ENCODE measurements at places on chromosomes 6 and 20. TPM values are rescaled to one million over a fixed set of nuclear protein-coding genes. Genes with fewer than 3 reads are reported as not detected.
A peak's percentile ranks its signal among the peaks of the same experiment; 100 is the strongest.

Gene CPXM1
- total RNA-seq: not detected

Gene PTCRA
- not detected for total RNA-seq

Gene LST1
- not detected for total RNA-seq

DNA sequence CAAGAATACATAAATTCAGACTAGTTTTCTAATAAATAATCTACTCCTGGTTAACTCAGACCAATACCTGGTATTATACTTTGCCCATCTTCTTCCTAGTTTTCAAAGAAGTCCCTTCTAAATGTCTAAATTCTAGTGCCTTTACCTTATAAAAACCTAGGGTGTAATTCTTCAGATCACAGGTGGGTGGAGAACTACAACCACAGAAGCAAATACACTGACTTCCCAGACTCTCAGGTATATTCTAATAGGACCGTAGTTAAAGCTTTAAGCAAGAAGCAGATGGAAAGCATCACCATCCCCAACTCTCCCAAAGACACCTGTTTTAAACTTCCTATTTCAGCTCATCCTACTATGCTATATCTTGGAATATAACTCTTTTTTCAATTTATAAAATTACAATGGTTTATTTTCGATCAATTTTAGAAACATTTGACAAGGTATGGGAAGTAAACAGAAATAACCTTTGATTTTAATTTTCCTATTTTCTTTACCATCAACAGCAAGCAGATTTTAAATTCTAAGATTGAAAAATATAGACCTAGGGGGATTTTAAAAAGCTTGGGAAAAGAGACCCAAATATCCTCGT, 15.8 kb downstream of the MAN1A1 start:
- H3K27me3 ChIP-seq: peaks cover 2% of the 10 kb centered on the region
- H3K4me3 ChIP-seq: no peak overlapping the region
- H3K36me3 ChIP-seq: no peaks in the 10 kb centered on the region
- no peak overlapping the region for H3K27ac ChIP-seq
- DNase-seq: no peak

DNA sequence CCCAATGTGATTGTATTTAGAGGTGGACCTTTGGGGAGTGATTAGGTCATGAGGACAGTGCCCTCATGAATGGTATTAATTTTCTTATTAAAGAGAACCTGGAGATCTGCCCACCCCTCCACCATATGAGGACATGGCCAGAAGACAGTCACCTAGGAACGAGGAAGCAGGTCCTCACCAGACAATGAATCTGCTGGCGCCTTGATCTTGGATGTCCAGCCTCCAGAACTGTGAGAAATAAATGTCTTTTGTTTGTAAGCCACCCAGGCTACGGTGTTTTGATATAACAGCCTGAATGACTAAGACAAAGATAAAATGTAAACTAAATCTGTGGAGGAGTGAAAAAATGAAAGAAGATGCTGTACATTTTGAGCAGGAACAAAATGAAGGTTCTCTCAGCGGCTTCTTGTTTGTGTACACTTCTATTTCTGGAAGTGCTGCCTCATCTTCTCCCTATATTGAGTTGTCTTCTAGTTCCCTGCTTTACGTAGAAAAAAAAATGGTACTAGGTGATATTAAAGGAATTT, 1.5 kb upstream of the IPCEF1 start:
- H3K27ac ChIP-seq: no peak overlapping the region
- H3K36me3 ChIP-seq: no peaks in the 10 kb centered on the region
- no peak for DNase-seq
- H3K27me3 ChIP-seq: peaks cover 6% of the 10 kb centered on the region
- H3K4me3 ChIP-seq: no peak overlapping the region
- peaks cover 9% of the 10 kb centered on the region for H3K4me1 ChIP-seq

DNA sequence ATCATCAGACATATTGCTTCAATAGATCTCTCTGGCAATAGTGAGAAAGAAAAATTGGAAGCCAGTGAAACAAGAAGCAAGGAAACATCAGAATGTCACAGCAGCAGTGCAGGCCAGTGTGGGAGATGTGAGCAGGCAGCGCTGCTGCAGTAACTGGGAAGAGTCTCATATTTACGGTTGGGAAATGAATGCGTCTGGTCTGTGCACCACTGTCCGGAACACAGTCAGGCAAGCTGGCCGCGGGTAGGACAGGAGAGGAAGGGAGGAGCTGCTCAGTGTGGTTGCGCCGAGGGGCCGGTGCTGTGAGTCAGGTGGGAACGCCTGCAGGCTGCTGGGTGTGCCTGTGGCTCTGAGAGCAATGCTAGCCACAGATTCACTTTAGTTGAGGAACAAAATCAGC, 6.4 kb upstream of the PSMG4 start:
- H3K27me3 ChIP-seq: peaks cover 11% of the 10 kb centered on the region
- peaks cover 36% of the 10 kb centered on the region for H3K4me1 ChIP-seq
- H3K27ac ChIP-seq: no peak overlapping the region

Gene HLA-DRB1
- not detected for total RNA-seq

Gene RAET1L
- total RNA-seq: not detected

Gene COL9A1
- not detected for total RNA-seq

Gene SLC26A8
- total RNA-seq: not detected

- no peaks in the 10 kb centered on the region for H3K27me3 ChIP-seq
- H3K4me3 ChIP-seq: no peak overlapping the region
- peaks cover 44% of the 10 kb centered on the region for H3K4me1 ChIP-seq
- no peak overlapping the region for H3K27ac ChIP-seq
- peaks cover 33% of the 10 kb centered on the region for H3K36me3 ChIP-seq
Observed at GRCh38 chr6:109736273-109737025, 45.4 kb downstream of the FIG4 start.

Gene MAFB
- not detected for total RNA-seq

DNA sequence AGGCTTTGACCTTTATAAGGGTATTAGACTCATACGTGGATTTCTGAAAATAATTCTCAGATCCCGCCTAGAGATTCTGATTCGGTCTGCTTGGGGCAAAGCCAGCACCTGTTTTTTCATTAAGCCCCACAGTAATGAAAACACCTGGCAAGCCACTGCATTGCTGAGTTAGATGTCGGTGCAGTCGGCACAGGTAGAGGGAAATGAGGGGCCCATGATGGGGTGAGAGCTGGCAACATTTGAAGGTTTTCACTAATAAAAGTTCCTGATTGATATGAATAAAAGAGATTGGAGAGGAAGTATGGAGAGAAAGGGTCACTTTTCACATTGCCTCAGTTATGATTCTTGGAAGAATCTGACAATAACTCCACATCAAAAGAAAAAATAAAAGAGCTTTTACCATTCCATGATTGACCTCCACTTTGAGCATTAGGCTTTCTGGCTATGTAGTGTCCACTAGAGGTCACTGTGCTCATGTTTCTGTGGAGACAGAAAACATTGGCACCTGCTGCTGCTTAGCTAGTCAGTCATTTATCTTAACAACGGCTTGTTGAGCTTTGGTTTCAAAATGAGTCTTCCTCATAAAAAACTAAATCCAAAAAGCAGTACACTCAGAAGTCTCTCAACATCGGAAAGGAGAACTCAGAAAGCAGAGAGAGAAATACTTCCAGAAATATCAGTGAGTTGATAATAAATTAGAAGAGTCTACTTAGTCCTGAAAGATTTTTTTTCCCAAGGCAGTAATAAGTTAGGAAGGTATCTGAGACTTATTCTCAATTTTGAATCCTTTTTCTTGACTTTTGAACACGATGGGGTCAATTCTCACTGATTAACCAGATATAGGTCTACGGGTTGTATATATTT, 53.3 kb upstream of the KLHL31 start:
- DNase-seq: peak; percentile 62
- peaks cover 10% of the 10 kb centered on the region for H3K27me3 ChIP-seq
- no peaks in the 10 kb centered on the region for H3K36me3 ChIP-seq
- no peak overlapping the region for H3K27ac ChIP-seq
- peaks cover 6% of the 10 kb centered on the region for H3K4me1 ChIP-seq

- no peak overlapping the region for H3K27ac ChIP-seq
- H3K36me3 ChIP-seq: peaks cover 10% of the 10 kb centered on the region
- peaks cover 13% of the 10 kb centered on the region for H3K4me1 ChIP-seq
- peak; percentile 76 for DNase-seq
- H3K27me3 ChIP-seq: peaks cover 21% of the 10 kb centered on the region
- H3K4me3 ChIP-seq: no peak overlapping the region
Observed at GRCh38 chr6:154721460-154721859, 11.8 kb upstream of the SCAF8 start.

Gene OR12D3
- total RNA-seq: not detected

Gene DPPA5
- not detected for total RNA-seq
